ENCODE measurements at places on chromosomes 16 and 17.
A peak's percentile ranks its signal among the peaks of the same experiment; 100 is the strongest.

DNA sequence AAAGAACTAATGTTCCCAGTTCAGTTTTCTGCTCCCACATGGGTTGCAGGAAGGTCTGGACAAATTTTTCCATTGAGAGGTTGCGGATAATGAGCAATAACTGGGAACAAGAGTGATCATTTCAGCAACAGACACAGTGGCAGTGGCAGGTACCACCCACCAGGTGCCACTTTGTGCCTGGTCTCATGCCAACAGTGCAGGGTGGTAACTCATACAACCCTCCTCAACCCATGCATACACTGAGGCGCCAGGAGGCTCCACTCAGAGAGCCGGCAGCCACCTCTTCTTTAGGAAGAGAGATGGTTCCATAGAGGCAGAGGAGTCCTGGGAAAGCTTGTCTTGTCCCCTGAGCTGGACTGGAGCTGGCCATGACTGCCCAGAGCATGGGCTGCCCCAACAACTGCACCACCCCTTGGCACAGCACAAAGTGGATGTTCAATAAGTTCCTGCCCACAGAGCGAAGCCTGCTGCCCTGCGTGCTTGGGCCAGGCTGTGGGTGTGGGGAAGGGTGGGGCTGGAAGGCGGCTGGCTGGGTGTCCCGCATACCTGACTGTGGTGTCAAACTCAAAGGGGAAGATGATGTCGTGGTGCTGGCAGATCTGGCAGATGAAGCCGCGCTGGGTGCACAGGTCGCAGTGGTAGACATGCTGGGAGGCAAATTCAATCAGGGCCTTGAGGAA lies 6.4 kb upstream of the ARHGAP27 start:
- no peak for DNase-seq

- no peak for DNase-seq
Observed at GRCh38 chr17:50594128-50594823, 33.8 kb downstream of the CACNA1G start.

DNA sequence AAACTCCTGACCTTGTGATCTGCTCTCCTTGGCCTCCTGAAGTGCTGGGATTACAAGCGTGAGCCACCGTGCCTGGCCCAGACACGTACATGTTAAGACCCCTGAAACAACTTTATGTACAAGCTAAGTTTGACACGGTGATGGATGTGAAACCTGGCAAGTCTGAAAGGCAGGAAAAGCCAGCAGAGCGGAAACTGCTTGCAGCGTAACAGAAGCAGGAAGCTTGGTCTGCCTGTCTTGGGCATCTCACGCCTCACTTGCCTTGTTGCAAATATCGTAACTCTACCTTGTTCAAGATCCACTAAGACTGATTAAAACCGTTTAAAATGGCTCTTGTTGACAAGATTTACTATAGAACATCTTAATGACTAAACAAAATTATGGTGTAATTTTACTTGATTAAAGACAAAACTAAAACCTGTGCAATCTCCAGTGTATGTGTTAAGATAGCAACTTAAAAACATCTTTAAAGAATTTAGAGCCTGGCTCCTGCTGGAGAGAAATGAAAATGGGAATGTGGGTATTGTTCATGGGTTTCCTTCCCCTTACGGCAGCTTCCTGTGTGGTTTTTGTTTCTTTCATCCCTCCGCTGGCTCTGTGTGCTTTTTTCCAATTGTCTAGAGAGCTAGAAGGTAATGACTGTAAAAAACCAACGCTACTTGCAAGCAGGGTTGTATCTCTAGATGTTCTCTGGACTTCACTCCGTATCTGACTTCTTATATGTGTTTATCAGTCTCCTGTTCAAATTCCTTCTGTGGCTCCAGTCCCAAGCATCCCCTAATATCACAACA lies 477.6 kb downstream of the XYLT1 start:
- peak; percentile 22 for DNase-seq

DNA sequence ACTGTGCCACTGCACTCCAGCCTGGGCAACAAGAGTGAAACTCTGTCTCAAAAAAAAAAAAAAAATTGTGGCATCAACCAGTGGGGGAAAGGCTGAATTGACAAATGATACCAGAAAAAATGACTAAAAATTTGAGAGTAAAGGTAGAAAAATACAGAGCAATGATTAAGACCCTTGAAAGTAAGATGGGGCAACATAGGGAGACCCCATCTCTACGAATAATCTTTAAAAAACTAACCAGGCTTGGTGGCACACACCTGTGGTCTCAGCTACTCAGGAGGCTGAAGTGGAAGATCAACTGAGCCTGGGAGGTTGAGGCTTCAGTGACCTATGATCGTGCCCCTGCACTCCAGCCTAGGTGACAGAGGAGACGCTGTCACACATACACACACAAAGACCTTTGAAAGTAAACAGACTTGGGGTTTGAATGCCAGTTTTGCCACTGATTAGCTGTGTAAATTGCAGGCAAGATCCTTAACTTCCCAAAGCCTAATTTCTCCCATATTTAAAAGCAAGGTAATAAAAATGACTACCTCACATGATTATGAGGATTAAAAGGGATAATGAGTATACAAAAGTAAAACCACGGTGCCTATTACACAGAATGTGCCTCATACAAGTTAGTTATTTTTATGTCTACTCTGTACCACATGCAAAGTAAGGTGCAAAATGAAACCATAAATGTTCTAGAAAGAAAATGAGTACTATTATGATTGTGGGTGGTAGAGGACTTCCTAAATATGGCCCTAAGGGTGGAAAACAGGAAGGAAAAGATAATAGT lies 21.7 kb upstream of the PAFAH1B1 start:
- DNase-seq: no peak

DNA sequence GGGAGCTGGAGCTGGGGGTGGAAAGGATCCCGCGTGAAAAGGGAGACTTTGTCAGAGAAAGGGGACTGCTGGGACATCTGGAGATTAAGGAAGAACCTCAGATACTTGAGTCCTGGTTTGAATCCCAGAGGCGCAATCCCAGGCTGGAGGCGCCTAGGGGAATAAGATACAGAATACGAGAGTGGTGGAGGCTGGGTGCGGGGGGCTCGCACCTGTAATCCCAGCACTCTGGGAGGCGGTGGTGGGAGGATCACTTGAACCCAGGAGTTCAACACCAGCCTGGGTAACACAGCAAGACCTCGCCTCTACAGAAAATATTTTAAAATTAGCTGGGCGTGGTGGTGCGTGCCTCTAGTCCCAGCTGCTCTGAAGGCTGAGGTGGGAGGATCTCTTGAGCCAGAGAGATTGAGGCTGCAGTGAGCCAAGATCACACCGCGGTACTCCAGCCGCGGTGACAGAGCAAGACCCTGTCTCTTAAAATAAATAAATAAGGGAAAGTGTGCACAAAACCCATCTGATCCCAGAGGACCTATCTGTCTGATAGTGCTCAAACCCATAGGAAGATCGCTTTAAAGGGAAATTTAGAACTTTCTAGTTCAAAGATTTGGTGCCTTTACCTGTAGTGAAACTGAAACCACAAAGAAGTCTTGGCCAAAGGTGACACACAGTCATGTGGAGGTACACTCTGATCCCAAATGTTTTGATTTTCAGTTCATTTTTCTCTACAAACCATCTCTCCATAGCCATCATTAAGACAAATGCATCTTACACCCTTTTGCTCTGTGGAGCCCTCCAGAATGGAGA lies 617 bp upstream of the SCRN2 start:
- no peak for DNase-seq

DNA sequence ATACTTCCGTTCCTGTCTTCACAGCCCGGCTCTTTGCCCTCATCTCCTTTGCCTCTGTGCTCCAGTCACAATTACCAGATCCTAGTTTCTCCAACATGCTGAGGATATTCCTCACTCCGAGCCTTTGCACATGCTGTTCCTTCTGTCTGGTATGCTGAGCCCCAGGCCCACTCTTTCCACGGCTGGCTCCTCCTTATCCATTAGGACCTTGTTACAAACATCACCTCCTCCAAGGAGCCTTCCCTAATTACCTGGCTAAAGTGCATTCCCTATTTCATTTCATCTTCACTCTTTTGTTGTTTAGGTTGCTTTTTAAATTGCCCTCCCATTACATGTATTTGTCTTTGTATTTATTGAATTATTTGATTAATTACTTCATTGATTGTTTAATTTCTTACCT lies 14.9 kb upstream of the ADGRG1 start:
- DNase-seq: no peak

- no peak for DNase-seq
Observed at GRCh38 chr17:63421681-63422645, 24.1 kb downstream of the CYB561 start.

- peak; percentile 78 for DNase-seq
Observed at GRCh38 chr16:71882505-71883167, 1.3 kb downstream of the ZNF821 start.

DNA sequence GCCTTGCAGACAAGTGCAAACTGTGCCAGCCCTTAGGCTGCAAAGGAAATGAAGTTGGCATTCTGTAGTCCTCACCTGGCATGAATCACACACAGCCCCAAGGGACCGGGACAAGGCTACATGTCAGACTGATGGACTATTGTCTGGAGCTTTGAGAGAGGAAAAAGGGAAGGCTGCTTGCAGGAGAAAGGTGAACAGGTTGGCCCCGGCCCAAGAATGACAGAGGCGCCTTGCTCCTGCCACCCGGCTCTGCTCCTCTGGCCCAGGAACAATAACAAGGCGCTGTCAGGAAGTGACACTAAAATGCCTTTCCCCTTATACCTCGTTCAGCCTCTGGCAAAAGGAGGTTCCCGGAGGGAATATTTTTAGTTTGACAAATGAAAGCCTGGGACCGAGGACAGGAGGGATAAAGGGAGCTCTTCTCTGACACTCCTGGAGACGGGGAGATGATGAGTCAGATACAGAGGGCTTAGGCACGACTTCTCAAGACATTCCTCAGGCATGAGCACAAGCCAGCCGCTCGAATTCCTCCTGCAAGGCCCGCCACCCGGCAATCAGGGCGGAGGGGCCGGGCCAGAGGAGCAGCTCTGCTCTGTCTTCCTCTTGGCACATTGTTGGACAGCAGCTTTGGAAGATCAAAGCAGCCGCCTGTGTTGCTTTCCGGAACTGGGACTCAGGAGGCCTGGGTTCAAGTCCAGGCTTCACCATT lies 105.8 kb downstream of the NOG start:
- DNase-seq: no peak

GRCh38 chr16:17994027-17994426 lies 342.5 kb downstream of the NPIPA8 start:
- no peak for DNase-seq

GRCh38 chr17:55273579-55274354 lies 9.0 kb downstream of the HLF start:
- DNase-seq: no peak

GRCh38 chr17:30084788-30085187 lies 31.8 kb upstream of the NSRP1 start:
- DNase-seq: no peak

Measured in activated T-cell treated with anti-CD3 and anti-CD28 coated beads, Interleukin-2, amount 50 U/mL, for 48 hours (primary cell).